ENCODE measurements at places on chromosomes 3 and 15.
A peak's percentile ranks its signal among the peaks of the same experiment; 100 is the strongest.

DNA sequence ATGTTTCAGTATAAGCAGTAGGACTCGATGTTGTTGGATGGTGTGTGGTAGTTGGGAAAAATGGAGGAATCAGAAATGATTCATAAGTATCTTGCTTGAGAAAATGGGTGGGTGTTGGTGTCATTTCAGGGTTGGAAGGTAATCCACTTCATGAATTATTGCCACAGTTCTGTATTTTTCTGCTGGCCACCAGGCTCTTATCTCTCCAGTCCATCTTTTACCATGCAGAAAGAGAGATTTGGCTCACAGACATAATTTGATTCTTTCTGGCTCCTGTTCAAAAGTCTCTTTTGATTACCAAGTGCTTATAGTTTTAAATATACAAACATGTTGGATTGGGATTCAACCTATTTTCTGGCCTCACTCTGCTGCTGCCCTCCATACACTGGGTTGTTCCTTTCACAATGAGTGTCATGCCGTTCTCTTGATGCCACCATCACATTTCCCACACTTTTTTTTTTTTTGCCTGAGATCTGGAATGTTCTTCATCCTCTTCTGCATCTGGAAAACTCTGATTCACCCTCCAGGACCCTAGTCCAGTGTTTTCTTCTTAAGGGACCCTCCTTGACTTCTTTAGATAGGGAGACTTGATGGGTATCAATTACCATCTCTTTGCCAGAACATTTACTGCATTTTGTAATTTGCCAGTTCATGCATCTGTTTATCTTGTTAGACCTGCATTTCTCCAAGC lies 69.4 kb upstream of the GAP43 start:
- no peak for DNase-seq

DNA sequence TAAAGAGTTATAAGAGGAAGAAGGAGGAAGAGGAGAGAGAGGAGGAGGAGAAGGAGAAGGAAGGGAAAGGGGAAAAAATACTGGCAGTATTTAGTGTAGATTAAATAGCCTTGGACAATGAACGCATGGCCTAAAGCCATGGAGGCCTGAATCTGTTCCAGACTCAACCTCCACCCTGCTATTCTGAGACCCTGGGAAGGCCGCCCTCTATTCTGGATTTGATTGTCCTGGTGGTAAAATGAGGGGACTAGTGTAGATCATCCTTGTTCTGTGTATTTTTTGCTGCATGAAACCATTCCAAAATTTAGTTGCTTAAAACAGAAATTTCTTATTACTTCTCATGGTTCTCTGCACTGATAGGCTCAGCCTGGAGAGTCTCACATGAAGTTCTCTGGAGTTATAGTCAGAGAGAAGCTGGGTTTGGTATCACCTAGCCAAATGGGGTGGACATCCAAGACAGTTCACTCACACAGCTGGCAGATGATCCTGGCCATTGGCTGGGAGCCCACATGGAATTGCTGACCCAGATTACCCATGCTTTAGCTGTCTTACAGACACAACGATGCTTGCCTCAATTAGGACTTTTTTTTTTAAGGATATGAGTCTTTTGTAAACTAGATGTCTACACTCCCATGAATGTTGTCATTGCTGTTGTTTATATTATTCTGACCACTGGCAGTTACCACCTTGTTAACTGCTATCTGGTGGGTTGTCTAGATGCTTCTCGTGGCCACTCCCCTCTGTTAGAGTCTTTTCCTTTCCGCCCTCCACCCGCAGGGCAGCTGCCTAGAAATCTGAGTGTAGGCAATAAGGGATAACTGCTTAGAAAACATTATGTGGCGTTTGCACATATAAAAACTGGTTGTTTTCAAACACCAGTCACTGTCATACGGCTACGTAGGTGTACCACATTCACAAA lies 149.9 kb downstream of the SST start:
- no peak for DNase-seq

- DNase-seq = no peak
Observed at GRCh38 chr3:122773944-122774509, 19.6 kb downstream of the HSPBAP1 start.

DNA sequence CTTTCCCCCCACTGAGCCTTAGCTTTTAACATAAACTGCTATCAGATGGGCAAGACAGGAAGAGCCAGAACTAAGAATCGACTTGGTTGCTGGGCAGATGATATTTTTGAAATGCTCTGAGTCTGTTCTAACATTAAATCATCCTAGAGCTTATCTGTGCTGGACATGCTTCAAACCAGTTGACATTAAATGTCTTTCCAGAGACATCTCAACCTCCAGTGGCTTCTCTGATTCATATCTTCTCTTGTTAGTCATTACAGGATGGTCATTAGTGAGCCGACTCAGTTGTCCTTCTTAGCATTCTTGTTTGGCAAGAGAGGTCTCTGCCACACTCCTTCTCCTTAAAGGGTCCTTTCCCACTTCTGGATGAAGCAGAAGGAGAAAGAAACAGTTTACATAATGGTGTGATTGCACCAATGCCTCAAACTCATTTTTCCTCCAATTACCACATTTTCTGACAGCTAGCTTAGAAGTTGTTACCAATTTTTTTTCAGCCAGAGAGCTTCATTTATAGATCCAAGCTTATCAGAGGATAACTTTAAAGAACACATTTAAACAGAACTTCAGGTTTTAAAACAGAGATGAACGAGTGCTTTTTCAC lies 21.7 kb upstream of the SYN2 start:
- DNase-seq = no peak

DNA sequence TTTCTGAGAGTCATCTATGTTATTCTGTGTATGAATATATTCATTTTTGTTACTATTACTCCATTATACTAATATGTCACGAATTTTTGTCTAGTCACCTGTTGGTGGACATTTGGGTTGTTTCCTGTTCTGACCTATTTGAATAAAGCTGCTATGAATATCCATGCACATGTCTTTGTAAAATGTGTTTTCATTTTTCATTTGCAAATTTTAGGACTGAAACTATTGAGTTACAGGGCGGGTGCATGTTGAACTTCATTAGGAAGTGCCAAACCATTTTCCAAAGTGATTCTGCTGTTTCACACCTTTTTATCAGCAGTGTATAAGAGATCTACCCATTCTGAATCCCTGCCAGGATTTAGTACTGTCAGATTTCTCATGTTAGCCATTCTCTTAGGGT lies 37.7 kb upstream of the IQCF6 start:
- no peak for DNase-seq

- DNase-seq = no peak
Observed at GRCh38 chr15:70212963-70213315, 115.2 kb upstream of the TLE3 start.

DNA sequence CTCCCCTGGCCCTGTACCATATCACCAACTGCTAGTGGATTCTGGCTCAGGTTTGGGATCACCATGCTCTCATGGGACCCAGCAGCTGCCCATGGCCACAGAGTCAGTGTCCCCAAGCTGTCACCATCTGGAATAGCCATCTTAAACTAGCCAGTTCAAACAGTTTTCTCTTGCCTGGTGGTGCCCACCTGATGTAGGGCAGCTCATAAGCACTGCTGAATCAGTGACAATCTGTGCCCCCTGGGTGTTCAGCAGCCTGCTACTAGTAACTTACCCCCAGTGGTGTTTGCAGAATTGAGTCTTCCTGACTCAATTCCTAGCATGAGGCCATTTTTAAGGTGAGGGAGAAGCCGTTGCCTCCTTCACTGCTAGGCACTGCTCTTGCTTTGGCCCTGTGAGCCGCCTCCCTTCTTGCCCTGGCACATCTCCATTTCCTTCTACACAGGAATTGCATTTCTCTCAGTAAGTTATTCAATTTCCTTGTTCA lies 7.9 kb downstream of the RPSA start:
- no peak for DNase-seq

- DNase-seq = no peak
Observed at GRCh38 chr3:49647741-49648140, 26.4 kb upstream of the APEH start.

- no peak for DNase-seq
Observed at GRCh38 chr15:70140543-70141375, 43.0 kb upstream of the TLE3 start.

GRCh38 chr3:55369141-55369847 lies 117.8 kb downstream of the WNT5A start:
- no peak for DNase-seq

DNA sequence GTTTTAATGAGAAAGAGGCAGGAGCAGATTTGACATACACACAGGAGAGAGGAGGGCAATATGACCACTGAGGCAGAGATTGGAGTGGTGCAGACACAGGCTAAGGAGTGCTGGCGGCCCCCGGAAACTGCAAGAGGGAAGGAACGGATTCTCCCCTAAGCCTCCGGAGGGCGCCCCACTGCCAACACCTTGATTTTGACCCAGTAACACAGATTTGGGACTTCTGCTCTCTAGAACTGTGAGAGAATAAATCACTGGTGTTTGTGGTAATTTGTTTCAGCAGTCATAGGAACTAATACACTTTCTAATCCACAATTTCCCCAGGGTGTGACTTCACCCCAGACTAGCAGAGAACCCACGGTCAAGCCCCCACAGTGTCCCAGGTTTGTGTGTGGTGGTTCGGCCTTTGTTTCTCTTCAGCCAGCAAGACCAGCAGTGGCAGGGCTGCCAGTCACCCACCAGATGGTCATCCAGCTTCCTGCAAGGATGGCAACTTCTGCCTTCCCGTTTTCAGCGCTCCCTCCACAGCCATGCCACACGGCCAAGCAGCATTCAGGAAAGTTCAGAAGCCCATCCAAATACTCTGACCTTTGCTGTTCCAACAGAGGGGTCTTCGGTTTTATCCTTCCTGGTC lies 23.6 kb upstream of the TSPAN3 start:
- no peak for DNase-seq

DNA sequence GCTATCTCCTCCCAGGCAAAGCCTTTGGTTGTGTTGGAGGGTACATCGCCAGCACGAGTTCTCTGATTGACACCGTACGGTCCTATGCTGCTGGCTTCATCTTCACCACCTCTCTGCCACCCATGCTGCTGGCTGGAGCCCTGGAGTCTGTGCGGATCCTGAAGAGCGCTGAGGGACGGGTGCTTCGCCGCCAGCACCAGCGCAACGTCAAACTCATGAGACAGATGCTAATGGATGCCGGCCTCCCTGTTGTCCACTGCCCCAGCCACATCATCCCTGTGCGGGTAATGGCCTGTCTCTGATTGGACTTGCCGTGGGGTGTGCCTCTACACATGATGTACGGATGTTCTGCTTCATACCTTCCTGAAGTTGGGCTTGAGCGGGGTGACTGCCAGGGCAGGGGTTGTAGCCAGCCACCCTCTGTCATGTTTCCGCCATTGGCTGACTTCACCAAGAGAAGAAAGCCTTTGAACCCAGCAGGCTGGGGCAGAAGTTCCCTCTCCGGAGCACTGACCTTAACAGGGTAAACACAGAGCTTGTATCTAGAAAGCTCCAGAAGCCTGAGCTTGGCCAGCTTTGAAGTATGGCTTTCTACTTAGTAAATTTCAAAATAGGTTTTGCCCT lies 13.4 kb downstream of the ALAS1 start:
- DNase-seq = no peak

- DNase-seq = peak; percentile 14
Observed at GRCh38 chr3:66441129-66441528, 59.7 kb downstream of the LRIG1 start.

DNA sequence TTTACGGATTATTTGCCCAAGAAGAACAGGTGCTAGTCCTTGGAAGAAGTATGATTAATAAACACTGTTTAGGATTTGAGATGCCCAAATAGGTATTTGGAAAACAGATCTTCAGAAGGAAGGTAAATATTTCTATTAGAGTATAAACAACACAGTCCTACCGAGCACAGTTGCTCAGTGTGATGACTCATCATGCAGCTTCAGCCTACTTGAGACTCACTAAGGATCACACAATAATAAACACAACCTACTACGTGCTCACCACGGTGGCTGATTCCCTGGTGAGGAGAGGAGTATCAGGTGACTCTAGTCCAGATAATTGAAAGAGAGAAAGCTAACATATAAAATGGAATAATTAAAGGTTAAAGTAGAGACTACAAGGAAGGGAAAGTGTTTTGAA lies 72.0 kb downstream of the PDZRN3 start:
- no peak for DNase-seq

- peak; percentile 13 for DNase-seq
Observed at GRCh38 chr3:158169091-158169491, 59.2 kb downstream of the RSRC1 start.

DNA sequence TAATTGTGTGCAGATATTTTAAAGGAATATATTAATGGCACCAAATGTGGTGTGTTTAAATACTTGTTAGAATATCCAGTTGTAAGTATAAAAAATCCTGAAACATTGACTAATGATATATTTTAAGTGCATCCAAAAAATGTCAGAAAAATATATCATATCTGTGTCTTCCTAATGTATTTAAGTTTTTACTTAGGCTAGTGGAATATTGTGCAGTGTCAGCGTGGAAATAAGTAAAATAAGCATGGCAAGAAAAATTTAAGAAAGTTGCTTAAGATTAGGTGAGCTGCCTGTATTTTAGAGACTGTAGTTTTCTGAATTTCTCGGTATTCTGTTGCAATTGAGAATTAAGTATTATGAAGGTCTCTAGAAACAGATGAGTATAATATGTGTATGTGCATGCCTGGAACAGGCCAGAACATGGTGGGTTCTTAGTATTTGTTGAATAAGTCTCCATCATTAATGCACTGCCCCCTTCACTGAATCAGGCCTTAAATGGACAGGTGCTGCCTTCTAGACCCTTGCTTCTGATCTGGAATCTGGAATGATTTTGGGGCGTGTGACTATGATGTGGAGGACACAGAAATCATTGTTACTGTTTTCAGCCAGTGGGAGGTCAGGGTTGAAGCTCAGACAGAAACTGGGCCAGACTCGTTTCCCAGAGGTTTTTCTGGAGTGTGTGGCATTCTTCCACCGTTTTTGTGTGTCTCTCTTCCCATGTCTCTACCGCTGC lies 86.1 kb downstream of the TRAK1 start:
- DNase-seq = no peak

- DNase-seq = no peak
Observed at GRCh38 chr15:55515491-55515890, 7.5 kb upstream of the DNAAF4 start.

- no peak for DNase-seq
Observed at GRCh38 chr3:158909870-158910269, 108.0 kb downstream of the MFSD1 start.

DNA sequence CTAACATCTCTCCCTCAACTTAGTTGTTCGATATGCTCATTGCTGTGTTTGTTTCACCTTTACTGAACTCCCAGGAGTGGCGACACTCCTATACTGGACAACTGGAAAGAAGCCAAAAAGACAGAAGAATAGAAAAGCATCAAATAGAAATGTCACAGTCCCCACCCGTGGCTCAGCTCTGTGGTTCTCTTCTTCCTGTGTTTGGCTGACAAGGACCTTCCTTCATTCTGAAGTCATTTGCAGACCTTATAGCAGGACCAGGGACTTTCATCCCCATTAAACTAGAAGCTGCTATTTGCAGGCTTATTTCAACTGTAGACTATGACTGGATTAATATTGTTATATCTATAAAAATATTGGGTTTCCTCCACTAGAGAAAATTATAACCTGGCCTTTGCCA lies 125.9 kb downstream of the NECTIN3 start:
- DNase-seq = no peak

- no peak for DNase-seq
Observed at GRCh38 chr3:127037021-127037400, 54.1 kb downstream of the PLXNA1 start.

DNA sequence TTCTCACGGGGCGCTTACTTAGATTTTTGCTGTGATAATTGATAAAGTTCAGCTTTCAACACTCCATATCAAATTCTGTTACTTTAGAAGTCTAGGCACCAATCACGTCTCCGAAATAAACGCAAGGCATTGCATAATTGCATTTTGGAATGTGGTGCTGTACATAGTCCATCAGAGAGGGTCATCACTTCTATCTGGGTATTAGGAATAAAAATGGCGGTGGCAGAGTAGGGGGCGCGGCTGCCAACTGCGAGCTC lies 365 bp upstream of the UQCC5 start:
- DNase-seq = no peak

- DNase-seq = no peak
Observed at GRCh38 chr15:94231723-94232468, 535 bp downstream of the MCTP2 start.
